ENCODE measurements at places on chromosomes 3 and 15.

- no peak for DNase-seq
Measured at GRCh38 chr3:65979162-65979561, 59.6 kb downstream of the MAGI1 start.

DNA sequence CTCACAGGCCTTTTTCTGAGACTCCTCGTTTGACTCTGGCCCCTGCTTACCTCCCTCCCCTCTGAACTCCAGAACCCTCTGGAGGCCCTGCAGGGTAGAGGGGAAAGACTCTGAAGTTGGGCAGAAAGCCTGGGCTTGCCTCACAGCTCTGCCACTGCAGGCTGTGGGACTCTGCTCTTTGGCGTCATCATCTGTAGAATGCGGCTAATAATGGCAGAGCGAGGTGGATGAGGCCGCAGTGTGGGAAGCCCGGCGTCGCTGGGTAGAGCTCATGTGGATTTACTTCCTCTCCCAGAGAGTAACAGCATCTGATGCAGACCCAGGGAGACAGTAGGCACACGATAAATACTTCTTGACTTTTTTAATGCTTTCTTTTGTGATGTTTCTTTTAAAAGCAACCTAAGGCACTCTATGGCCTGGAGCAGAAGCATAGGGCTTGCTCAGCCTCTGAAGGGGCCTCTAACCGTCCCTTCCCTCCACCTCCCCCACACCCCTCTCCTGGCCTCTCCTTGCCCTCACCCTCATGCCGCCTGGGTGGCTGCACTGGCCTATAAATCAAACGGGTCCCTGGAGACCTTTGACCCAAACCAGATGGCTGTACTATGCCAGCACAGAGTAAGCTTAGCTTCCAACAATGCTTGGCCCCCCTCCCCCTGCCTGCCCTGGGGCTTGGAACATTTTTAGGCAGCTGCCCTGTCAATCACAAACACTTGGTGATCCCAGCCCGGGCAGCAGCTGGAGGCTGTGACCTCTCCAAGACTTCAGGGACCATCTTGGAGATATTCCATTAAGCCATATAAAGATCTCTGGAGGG is 32.9 kb downstream of the SPSB4 start:
- no peak for DNase-seq

DNA sequence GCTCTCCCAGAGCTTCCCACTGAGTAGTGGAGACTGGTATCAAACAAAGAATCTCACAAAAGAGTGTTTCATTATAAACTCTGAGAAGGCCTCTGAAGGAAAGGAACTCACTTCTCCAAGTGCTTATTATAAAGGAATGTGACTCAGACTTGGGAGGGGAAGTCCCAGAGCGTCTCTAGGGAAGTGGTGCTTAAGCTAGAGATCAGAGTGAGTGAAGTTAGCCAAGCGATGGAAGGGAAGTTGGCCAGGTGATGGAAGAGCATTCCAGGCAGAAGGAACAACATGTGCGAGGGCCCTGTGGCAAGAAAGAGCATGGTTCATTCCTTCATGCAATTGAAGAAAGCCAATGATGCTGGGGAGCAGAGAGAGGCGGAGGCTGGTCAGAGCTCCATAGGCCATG is 2.3 kb downstream of the XYLB start:
- DNase-seq, result no peak

DNA sequence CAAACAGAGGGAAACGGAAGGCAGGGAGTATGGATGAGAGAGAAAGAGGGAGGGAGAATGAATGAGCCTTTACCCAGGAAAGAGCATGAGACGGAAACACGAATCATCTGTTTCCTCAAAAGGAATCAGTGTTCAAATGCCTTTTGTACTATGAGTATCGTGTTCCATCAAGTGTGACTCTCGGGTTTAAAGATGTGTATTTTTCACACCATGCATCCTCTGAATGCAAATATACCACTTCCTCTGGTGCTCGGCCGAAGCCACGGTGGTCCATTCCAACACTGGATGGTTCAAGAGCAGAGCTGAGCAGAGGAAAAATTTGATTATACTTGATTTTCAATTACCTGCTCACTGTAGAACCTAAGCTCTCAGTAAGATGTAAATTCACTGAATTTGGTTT is 505.1 kb downstream of the MECOM start:
- DNase-seq, result no peak

GRCh38 chr3:182740710-182741109 is 52.6 kb upstream of the ATP11B start:
- DNase-seq, result no peak

DNA sequence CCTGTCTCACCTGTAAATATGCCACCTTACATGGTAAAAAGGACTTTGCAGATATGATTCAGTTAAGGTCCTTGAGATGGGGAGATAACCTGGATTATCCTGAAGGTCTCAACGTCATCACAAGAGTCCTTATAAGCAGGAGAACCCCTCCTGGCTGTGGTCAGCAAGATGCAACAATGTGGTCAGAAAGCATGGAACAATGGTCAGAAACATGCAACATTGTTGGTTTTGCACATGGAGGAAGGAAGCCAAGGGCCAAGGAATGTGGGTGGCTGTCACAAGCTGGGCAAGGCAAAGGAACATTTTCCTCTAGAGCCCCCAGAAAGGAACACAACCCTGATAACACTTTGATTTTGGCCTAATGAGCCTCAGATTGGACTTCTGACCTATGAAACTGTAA is 9.4 kb upstream of the SUMF1 start:
- no peak for DNase-seq

DNA sequence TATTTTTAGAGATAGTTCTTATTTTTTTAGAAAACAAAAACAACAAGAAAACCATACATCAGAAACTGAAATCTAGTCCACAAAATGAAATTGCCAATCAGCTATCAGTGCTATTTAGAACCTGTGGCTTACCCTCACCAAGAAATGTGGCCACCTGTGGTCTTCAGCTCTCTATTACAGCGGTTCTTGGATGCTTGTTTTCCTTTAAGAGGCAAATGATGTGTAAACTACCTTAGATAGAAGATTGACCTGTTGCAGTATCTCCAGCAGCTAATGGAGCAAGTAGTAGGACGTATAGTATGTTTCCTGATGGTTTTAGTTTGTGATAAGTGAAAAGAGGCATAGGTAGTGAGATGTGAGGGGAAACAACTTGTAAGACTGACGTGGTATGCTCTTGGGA is 21.2 kb downstream of the TFG start:
- DNase-seq, result no peak

GRCh38 chr3:133271539-133271938 is 128.3 kb upstream of the BFSP2 start:
- no peak for DNase-seq

DNA sequence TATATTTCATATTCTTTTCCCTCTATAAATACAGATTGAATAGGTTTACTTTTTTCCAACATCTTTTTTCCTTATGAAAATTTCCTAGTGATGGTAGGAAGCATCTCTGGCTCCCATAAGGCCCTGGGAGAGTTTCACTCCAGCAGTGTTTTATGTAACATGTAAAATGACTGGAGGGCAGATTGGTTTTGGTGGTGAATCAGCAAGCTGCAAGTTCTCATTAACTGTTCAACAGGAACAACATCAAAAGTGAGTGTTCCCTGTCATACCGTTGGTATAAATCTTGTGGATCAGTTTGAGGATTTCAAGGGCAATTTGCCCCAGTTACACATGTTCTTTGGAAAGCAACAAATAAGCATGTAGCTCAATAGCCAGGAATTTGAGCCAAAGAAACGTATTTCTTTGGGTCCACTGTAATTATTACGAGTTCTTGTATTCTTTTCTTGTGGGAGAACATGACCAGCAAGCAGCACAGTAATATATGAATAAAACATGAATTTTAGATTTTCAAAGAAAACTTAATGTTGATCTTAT is 345.7 kb downstream of the SV2B start:
- no peak for DNase-seq

DNA sequence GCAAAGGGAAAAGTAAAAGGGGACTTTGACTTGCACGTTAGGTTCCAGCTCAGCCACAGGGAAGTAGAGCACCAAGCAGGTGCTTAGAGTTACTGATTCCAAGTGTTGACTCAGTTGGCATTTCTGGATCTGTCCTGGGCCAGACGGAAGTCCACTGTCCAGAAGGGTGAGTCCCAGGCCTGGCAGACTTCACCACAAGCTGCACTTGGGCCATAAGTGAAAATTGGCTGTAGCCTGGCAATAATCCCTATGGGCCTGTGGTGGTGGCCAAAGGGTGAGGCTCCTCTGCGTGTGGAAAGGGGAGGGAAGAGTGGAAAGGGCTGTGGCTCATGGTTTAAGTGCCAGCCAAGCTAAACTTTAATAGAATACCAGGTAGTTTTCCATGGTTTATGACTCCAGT is 121.5 kb downstream of the DTWD1 start:
- DNase-seq, result no peak

- DNase-seq, result no peak
Measured at GRCh38 chr3:37945807-37946530, 44.6 kb upstream of the VILL start.

DNA sequence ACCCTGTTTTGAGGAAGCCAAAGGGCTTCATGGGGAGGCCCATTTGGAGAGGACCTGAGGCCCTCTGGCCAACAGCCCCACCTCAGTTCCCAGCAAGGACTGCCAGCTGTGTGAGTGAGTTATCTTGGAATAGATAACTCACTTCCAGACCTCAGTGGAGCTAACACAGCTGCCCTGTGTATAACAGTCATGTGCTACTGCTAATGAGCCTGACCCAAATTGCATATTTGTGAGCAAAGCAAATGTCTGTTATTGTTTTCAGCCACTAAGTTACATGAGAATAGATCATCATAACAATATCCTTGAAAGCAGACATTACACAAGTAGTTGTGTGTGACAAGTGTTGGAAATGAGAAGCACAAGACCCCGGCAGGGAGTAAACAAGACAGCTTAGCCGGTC is 355.8 kb downstream of the MCTP2 start:
- DNase-seq, result no peak

DNA sequence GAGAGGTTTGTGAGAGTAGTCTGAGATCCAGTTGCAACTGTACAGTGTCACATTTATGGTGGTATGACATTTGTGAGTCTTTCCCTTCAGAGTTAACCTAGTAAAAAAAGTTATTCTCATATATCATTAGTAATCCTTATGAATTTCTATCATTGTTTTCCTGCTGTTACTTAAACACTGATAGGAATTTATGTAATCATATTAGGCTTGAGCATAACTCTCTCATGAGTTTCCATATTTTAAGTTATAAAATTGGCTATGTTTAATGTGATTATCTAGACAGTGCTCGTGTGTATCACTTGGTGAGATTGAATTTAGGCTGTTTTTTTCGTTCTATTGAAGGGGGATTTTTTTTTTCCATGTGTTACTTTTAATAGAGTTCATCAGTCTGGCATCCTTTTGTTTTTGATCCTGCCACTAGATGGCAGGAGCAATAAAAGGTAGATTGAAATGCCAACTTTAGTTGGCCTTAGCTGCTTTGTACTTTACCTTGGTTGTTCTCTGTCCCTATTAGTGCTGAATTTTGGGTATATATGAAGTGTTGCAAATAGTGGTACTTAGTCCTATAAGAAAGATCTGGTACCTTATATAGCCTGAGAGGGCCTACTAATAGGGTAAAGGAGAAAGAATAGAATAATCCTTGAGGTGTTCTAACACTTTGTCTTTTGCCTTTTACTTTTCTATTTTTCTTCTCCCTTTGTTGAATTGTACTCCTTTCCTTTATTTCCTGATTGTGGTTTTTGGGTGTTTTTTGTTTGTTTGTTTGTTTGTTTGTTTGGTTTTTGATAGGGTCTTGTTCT is 17.9 kb downstream of the STT3B start:
- DNase-seq, result peak; percentile 35

DNA sequence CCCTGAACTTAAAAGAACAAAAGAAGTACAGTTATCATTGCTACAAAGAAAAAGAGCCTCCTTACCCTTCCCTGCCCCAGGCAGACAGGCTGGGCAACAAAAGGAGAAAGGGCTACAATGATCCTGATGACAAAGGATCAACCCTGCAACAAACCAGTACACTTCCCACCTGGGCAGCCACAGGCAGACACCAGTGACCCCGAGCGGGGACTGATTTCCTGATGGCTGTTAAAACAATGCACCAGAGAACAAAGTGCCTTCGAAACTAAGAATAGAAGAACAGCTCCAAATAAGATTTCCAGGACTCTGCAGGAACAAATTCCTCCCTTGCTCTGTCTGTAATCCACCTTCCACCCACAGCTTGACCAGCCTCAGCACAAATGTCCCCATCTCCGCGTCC is 106.3 kb upstream of the ARHGEF3 start:
- DNase-seq, result no peak

GRCh38 chr3:23314981-23315762 is 112.0 kb downstream of the UBE2E2 start:
- no peak for DNase-seq

DNA sequence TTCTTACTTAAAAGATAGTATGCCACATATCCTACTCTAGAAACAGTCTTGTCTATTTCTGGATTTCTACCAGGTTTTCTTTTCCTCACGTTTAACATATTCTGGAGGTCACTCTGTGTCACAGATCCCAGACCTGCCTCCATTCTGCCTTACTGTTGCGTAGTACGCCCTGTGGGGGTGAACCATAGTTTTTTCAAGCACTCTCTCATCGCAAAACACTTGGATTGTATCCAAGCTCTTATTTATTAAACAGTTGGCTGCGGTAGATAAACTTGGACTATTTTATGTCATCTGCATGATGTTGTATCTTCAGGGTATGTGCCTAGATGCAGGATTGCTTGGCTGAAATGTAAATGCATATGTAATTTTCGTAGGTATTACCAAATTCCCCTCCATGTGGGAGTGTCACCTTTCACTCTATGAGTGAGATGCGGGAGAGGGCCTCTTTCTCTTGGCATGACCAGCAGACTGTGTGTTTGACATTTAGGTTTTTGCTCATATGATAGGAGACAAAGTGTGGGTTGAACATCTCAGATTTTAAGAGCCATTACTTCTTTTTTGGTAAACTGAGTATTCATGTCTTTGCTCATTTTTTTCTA is 55.8 kb downstream of the ABTB1 start:
- no peak for DNase-seq

GRCh38 chr3:3119393-3119851 is 7.3 kb upstream of the TRNT1 start:
- peak; percentile 32 for DNase-seq

- DNase-seq, result no peak
Measured at GRCh38 chr3:115186351-115187148, 39.5 kb upstream of the ZBTB20 start.

GRCh38 chr15:88074386-88074785 is 182.2 kb downstream of the NTRK3 start:
- DNase-seq, result no peak

DNA sequence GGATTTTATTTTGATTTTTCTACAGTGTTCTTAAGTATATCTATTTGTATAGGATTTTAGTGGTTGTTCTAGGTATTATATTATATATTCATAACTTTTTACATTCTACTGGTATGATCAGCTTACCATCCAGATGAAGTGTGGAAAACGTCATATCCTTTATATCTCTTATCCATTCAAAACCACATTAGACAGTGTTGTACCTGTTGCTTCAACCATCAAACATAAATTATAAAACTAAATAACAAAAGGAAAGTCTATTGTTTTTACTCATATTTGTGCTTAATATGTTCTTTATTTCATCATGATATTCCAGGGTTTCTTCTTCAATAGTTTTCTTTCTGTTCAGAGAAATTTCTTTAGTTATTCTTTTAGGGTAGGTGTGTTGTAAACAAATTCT is 191.4 kb downstream of the RPLP1 start:
- DNase-seq, result no peak

Measured in activated CD8-positive, alpha-beta T cell treated with anti-CD3 and anti-CD28 coated beads for 36 hours (primary cell).